ENCODE measurements at places on chromosomes 2 and 18. TPM values are rescaled to one million over a fixed set of nuclear protein-coding genes. Genes with fewer than 3 reads are reported as not detected.

GRCh38 chr2:84854850-84855249 lies 26.0 kb downstream of the TRABD2A start:
- H3K36me3 ChIP-seq: no peaks in the 10 kb centered on the region
- no peaks in the 10 kb centered on the region for H3K27me3 ChIP-seq
- no peak overlapping the region for H3K27ac ChIP-seq
- DNase-seq: no peak
- no peak overlapping the region for H3K4me3 ChIP-seq

DNA sequence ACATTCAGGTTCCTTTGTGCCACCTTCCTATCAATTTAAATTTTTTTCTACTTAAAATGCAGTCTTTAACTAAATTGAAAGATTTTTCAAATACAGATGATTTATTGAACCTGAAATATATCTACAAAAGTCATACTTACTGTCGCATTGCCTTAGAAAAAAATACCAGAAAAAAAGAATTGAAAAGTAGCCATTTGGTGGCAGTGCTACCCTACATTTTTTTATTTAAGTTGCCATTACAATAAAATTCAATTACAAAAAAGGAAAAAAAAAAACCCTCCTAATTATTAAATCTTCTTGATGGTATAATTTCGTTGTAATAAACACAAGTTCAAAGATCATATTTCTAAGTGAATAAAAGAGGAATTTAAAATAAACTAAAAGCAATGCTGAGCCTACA lies 43.4 kb downstream of the DSC3 start:
- H3K36me3 ChIP-seq: no peaks in the 10 kb centered on the region
- no peak overlapping the region for H3K4me3 ChIP-seq
- no peaks in the 10 kb centered on the region for H3K4me1 ChIP-seq
- no peak for DNase-seq
- no peak overlapping the region for H3K27ac ChIP-seq
- H3K27me3 ChIP-seq: no peaks in the 10 kb centered on the region

The FARP2 gene
- 16.4 TPM for polyA plus RNA-seq

- no peak for DNase-seq
- H3K27me3 ChIP-seq: no peaks in the 10 kb centered on the region
- no peak overlapping the region for H3K4me3 ChIP-seq
- no peak overlapping the region for H3K27ac ChIP-seq
Measured at GRCh38 chr2:137838255-137839092, 125.8 kb upstream of the HNMT start.

DNA sequence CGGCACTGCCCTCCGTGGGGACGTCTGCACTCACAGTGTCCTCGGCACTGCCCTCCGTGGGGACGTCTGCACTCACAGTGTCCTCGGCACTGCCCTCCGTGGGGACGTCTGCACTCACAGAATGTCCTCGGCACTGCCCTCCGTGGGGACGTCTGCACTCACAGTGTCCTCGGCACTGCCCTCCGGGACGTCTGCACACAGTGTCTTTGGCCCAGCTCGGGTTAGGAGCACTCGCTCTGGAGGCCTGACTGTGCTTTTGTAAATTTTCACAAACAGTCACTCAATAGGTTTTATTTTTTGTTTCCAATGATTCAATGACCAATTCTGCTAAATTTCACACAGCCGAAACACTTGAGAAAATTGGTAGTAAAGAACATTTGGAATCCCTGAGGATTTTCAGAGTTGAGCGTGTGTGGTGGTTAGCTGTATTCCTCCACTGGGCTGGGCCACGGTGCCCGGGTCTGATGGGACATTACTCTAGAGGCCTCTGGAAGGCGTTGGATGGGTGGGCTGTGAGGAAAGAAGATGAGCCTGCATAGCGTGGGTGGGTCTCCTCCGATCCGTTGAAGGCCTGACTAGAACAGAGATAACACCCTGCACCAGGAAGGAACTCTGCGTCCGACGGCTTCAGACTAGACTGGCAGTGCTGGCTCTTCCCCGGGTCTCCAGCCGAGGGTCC lies 134.8 kb downstream of the RTP5 start:
- H3K36me3 ChIP-seq: no peaks in the 10 kb centered on the region
- DNase-seq: no peak
- H3K27me3 ChIP-seq: no peaks in the 10 kb centered on the region
- no peak overlapping the region for H3K4me3 ChIP-seq
- no peak overlapping the region for H3K27ac ChIP-seq
- no peaks in the 10 kb centered on the region for H3K4me1 ChIP-seq

The ZBTB14 gene
- 11.8 TPM for polyA plus RNA-seq

The C2orf80 gene
- polyA plus RNA-seq: not detected
